ENCODE measurements at places on chromosomes 5 and 9. TPM values are rescaled to one million over a fixed set of nuclear protein-coding genes. Genes with fewer than 3 reads are reported as not detected.

PLAC8L1 gene
- total RNA-seq, result not detected

BAAT gene
- total RNA-seq, result not detected

SHOC1 gene
- 0.09 TPM for total RNA-seq

SERF1A gene
- 5.2 TPM for total RNA-seq

STING1 gene
- 42.1 TPM for total RNA-seq

PCDHGA11 gene
- 17.8 TPM for total RNA-seq

GDNF gene
- 0.54 TPM for total RNA-seq

RMI1 gene
- 17.0 TPM for total RNA-seq

SPINK13 gene
- not detected for total RNA-seq

OGN gene
- 140 TPM for total RNA-seq
